ENCODE measurements at places on chromosomes 5 and 9.
A peak's percentile ranks its signal among the peaks of the same experiment; 100 is the strongest.

DNA sequence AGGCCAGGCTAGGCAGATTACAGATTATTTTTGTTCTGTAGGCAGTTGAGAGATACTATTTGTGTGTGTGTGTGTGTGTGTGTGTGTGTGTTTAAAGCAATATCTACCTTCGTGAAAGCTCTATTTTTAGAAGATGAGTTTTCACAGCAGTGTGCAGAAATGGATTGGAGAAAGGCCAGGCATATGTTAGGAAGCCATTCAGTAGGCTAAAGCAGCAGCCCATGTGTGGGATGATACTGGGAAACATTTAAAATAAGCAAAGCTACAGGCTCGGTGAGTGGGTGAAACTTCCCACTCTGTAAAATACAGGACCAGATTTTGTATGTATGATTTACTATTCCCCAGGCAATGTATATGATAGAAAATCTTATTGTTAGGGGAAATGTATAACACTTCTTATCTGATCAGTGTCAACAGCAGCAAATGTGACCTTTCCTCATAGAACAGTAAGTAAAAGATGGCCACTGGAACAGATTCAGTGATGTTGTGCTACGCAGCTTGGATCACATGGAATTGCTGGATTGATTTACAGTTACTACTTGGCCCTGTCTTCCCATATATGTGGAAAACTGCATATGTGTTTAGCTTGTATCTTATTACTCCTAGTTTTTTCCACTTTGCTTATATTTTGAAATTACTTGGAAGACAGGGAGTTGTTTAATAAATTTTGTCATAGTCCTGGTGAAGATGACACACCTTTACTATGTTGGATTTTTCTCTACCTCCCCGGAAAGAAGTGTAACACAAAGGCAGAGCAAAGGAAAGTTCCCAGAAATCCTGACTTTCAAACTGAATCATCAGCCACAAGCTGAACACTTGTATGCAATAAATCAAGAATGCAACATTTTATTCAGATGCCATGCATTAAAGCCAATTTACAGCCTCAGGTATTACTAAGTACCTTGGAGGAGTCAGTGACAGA, 1077.7 kb upstream of the SEMA6A start:
- ATAC-seq = no peak

GRCh38 chr9:123232332-123232731, 36.1 kb downstream of the STRBP start:
- no peak for ATAC-seq

- ATAC-seq = no peak
Observed at GRCh38 chr9:130663258-130663976, 977 bp upstream of the PRDM12 start.

GRCh38 chr9:125604196-125604595, 102.8 kb downstream of the MAPKAP1 start:
- ATAC-seq = no peak

DNA sequence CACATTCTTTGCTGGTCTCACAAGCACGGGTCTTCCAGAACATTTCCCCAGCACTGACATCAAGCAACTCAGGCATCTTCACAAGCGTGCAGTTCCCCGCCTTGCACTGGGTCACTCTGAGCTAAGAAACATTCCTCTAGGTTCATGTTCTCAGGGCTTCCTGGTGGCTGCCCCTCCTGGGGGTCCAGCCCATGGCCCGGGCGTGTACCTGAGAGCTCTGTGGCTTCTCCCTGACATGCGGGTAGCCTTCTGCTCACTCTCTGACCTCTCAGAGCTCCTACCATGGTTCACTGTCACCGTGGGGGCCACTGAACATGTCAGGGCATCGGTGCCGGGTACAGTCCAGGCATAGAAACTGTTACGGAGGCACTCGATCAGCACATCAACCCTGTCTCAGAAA, 87.5 kb downstream of the OLFM1 start:
- no peak for ATAC-seq

DNA sequence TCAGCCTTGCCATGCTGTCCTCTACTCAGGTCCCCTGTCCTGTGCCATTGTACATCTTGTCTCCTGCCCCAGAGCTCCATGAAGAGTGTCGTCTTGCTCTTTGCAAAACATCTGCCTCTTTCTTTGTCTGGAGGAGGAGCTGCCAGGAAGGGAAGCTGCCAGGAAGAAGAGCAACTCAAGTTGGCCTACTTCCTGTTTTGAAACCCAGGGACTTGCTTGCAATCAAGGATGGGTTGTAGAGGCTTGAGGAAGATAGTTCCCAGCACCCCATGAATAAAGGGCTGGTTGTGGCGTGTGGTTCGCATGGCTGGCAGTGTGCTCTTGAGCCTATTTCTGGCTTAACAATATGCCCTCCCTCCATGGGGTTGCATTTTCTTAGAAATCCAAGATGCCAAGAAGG, 53.0 kb upstream of the CPEB4 start:
- no peak for ATAC-seq

GRCh38 chr5:142202282-142202681, 93.7 kb downstream of the NDFIP1 start:
- no peak for ATAC-seq

DNA sequence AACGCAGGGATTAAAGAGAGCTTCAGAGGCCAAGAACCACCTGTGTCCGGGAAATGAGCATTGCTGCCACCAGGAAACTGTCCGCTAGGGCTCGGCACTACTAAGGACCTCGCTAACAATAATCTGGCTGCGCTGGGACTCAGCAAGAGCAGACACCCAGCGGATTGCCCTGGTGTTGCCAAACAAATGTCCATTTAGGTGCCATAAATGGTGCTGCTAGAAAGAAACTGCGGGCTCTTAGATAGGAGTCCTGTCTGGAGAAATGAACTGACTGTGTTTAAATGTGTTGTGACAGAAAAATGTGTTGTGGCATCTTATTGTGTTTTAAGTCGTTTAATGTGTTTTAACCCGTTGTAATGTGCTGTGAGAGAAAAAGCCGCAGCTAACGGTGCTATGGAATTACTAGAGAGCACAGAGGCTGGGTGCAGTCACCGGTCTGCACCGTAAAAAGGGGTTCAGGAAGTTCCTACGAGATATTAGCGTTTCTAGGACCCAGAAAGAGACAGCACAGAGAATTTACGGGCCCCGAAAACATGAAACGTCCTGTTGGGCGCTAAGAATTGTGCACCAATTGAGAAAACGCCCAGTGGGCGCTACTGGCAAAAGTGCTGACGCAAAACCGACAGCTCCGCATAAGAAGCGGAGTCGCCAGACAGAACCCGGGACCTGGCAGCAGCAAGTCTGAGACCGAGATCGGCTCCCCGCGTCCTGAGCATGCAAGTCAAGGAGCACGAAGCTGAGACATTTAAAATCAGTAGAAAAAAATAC, 90.6 kb downstream of the ANXA2R start:
- peak; percentile 35 for ATAC-seq

DNA sequence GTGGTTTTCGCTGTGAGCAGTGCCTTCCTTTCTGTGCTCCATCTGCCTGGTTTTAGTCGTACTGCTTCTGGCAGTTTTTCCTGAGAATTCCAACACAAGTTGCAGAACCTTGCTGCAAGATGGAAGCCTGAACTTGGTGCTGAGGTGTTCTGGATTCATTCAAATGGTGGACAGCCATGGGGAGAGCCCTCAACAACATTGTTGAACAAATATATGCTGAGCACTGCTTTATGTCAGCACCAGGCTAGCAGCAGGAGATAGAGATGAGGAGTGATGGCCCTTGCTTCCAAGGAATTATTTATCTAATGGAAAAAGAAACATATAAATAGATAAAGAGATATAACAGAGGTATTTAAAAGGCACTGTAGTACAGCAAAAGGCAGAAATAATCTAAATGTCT, 7.3 kb upstream of the RPS6 start:
- ATAC-seq = no peak

- no peak for ATAC-seq
Observed at GRCh38 chr9:109604781-109605180, 106.7 kb upstream of the PTPN3 start.

GRCh38 chr5:108727651-108728565, 19.8 kb upstream of the FER start:
- peak; percentile 75 for ATAC-seq

- ATAC-seq = no peak
Observed at GRCh38 chr5:17156463-17156862, 61.0 kb upstream of the BASP1 start.

- ATAC-seq = no peak
Observed at GRCh38 chr5:84478603-84479002, 93.9 kb upstream of the EDIL3 start.

- ATAC-seq = no peak
Observed at GRCh38 chr5:173729079-173729765, 112.8 kb upstream of the BOD1 start.

GRCh38 chr9:125997196-125997823, 250.1 kb downstream of the PBX3 start:
- ATAC-seq = no peak

DNA sequence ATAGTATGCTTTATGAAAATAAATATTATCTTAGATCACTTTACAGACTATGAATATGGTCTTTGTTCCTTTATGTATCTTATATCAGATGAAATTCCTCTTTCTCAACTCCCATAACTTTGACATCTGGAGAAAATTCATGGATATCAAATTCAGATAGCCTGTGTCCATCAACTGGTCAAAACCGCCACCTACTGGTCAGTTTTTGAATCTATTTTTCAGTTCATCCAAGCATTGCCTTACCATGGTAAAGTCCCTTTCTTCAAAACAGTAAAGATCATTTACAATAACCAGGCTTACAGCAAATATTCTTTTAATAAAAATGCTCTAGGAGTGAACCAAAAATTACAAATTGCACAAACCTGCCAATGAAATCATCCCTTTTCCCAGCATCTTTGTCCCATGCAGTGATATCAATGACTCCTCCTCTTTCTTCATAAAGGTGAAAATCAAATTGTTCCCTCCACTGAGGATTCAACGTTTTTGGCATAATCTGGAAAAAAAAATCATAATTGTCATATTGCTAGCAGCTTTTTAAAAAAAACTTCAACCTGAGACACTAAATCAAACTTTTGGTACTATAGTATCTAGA, 290.5 kb downstream of the SLF1 start:
- ATAC-seq = no peak

GRCh38 chr9:136110082-136111061, 8.3 kb downstream of the TMEM250 start:
- ATAC-seq = peak; percentile 13

DNA sequence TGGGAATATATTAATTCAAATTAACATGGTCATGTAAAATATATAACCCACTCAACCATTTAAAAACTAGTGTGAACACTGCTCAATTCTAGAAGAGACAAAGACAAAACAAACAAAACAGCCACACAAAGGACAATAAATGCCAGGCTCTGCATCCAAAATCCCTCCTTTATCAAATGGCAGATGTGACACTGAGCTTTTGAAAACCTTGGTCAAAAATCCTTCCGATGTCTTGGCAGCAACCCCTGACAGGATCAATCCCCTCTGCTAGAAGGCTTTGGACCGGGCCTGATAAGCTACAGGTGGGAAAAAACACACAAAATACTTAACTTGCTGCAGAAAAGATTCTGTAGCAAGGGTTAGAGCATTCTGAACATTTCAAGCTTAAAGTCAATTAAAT, 61.5 kb downstream of the ZFR start:
- ATAC-seq = no peak

DNA sequence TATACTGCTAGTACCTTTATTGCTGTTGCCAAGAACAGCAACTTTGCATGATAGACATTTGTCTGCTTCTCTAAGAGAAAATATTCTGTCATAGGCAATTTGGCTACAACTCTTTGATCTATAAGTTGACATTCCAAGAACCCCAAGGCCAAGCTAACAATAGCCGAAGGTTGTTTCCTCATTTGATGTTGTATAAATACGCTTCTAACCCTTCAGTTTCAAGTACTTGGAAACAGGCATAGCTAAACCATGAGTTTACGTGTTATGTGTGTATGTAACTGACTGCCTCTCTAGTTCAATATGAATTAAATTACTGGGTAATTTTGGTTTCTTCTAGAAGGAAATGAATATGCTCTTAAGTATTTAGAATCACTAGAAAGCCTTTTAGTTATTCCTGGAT, 1034.0 kb downstream of the TLE4 start:
- ATAC-seq = no peak

- no peak for ATAC-seq
Observed at GRCh38 chr5:12214267-12215015, 310.2 kb upstream of the CTNND2 start.

- ATAC-seq = no peak
Observed at GRCh38 chr9:134890155-134890495, 9.5 kb downstream of the FCN2 start.

Measured in activated T-helper 17 cell treated with anti-CD3 and anti-CD28 coated beads, Interleukin-2, amount 50 U/mL, for 72 hours (primary cell).